ENCODE measurements at places on chromosomes 11 and 22.

DNA sequence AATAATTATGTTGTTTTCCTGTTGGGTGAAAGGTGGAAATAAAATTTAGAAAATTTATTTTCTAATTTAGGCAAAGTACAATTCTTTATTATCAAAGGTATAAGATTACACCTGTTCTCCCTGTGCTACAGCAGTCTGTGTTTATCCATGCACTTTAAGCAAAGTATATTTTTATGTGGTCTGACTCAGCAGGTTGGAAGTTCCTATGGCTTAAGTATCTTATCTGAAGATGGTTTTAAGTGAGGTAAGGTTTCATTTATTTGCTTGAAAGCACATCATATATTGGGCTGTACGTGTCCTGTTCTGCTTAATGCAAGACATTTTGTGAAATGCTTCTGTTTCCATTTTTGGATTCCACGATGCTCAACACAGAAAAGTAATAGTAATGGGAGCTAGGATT is 14.6 kb downstream of the PPME1 start:
- DNase-seq = no peak

- no peak for DNase-seq
These were observed 14.5 kb downstream of the PHLDB1 start for GRCh38 chr11:118621784-118622375.

DNA sequence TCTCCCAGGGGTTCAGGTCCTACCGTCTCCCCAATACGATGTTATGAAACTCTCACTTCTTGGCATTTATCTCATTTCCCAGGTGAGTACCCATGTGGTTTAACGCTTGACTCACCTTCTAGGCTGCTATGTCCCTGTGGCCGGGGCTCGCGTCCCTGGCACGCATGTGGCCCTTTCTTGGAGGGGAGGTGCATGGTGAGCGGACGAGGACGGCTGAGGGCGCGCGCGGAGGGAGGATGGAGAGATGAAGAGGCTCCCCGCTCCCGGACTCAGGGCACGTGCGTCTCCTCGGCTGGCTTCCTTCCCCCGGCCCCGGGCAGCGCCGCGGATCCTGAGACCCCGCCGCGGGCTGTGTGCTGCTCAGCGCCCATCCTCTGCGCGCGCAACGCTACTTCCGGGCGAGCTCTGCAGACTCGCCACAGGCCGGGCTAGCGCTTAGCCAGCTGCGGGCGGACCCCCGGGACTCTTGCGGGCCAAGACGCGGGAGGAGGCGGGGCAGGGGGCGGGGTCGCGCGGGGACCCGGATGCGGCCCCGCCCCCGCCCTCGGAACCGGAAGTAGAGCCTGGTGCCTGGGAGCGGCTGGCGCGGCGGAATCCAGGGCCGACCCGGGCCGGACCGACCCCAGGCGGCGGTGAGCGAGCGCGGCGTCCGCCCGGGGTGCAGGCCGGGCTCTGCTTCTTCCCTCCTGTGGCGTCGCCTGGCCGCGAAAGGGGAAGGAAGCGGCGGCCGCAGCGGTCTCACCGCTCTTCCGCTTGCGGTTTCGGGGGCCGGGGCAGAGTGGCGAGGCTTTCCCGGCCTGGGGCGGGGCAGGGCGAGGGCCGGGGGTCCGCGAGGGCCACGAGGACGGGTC is at the start of gene CTTN:
CTTN (plus strand) TSS at position 547 of the 851 bp plus-strand sequence. CDS start 8,769 bp downstream, outside the sequence.
- DNase-seq = peak; percentile 64

DNA sequence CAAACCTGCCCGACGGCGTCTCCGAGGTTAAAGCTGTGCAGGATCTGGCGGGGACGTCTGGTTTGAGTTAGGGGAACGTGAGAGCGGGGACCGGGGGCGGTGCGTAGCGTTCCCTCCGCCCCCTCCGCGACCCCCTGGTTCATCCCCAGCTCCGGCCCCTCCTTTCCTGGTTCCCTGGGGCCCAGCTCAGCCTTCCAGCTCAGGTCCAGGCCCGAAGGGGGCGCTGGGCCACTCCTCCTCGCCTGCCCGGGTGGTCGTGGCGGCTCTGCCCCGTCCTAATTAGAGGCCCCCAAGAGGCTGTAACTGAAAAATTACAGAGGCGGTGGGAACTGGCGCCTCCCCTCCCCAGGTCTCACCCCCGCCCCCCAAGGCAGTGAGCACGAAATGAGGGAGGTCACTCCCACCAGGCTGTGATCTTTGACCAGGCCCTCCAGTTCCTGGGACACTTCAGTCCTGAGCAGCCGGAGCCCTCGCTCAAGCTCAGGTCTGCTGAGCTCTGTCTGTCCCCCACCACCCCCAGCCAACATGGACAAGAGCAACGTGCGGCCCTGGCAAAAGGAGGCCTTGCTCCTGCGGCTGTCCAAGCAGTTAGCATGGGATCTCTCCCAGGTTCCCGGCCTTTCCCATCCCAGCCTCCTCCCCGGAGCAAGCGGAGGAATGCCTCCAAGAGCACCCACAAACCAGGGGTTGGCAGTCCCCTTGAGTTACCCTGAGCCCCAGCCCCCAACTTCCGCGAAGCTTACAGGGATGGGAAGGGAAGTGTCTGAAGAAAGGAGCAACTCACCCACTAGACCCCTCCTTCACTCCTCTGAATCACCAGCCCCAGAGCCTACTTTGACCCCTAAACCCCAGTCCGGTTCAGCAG is 3.3 kb downstream of the CD248 start:
- no peak for DNase-seq

DNA sequence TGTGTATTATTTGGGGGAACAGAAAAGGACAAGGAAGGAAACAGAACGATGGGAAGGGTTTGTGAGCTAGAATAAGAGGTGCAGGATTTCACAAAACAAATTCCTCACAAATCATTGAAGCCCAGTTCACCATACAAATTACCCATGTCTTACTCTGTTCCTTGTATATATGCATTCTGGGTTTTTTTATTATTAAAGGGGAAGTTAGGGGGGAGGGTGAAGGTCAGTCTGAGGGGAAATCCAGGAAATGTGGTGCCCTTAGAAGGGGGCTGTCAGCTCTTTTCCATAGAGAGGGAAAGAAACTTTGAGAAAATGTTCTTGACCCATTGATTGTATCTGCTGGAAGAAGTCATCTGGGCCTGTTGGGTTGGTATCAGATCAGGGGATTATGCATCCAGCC is 90.8 kb downstream of the RNF169 start:
- DNase-seq = no peak

- no peak for DNase-seq
These were observed 8.5 kb downstream of the LGALS2 start for GRCh38 chr22:37571258-37571991.

GRCh38 chr11:133808393-133809140 is 36.7 kb downstream of the SPATA19 start:
- DNase-seq = no peak

GRCh38 chr11:84887055-84887629 is 740.0 kb downstream of the DLG2 start:
- DNase-seq = no peak

Data from CD4-positive, alpha-beta T cell treated with Interferon alpha-2 for 1 hour (primary cell).